Stimulated activated CD8-positive, alpha-beta memory T cell treated with anti-CD3 and anti-CD28 coated beads, Interleukin-2, amount 100 ng/mL, for 1 hour (primary cell): ENCODE measurements at places on chromosomes 6 and 20.

- no peak for DNase-seq
Measured at GRCh38 chr6:75283907-75284631, 523 bp downstream of the TMEM30A start.

- DNase-seq: no peak
Measured at GRCh38 chr6:24274441-24275083, 83.3 kb downstream of the DCDC2 start.

DNA sequence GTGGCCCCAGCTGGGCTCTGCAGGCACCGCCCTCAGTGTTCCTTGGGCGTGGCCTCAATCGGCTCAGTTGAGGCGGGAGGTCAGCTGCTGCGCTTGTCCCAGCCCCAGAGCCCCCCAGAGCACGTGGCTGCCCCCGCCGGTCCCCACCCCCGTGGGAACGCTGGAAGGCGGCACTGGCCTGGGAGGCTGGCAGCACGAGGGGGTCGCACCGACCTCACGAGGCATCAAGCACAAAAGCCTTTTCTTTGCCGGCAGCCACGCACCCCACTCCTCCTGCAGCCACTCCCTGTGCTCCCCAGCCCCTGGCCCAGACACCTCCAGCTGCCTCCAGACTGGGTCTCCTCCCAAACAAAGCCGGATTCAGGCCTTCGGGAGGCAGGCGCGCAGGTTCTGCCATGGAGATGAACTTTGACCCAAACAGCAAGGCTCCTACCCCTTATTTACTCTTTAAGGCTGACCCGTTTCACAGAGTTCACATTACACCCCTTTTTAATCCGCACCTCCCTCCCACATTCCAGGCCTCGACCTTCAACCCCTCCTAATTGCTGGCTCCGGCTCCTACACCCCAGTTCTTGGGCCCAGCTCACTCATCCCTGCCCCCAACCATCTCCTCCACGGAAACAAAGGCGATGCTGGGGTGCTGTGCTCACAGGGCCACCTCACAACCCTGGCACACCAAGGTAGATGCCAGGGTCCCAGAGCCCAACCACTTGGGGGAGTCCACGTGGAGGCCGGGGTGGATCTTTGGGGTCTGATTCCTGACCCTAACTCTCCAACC is 111.7 kb downstream of the NOL4L start:
- no peak for DNase-seq

DNA sequence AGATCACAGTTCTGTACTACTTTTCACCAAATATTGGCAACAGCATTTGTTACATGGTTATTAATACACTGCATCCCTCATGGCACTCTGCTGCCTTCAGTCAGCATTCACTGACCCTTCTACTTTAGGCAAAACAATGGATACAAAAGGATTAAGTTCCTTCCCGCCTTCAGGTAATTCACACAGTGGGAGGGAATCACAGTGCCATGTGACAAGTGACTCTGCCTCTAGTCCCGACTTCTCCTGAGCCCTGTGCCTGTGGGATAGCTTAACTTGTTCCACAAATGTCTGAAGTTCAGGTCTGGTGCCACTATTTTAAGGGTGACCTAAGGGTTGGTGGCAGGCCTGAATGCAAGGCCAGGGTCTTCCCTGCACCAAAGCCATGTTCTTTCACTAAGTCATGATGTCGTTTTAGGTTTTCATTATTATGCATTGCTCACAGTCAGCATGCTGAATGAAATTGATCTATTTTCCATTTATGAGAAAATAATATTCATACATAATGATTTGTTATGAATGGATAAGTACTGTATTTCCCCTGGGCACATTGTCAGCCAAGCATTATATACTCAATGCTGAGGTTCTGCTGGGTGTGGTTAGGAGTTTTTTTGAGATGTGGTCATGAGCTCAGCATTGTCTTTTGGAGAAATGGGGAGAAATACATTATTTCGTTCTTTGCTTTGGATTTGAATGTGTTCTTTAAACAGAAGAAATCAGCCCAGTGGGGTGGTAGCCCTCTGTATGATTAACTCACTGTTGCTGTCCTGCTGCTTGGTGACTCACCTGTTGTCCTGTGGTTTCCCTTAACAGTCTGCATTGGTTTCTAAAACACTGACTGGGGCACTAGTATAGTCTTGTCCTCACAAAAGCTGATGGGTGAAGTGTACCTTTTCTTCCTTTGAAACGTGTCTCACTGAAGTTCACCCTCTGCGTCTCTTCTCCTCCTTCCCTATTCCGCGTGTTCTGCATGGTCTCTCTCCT is 66.4 kb downstream of the AFDN start:
- DNase-seq: no peak

DNA sequence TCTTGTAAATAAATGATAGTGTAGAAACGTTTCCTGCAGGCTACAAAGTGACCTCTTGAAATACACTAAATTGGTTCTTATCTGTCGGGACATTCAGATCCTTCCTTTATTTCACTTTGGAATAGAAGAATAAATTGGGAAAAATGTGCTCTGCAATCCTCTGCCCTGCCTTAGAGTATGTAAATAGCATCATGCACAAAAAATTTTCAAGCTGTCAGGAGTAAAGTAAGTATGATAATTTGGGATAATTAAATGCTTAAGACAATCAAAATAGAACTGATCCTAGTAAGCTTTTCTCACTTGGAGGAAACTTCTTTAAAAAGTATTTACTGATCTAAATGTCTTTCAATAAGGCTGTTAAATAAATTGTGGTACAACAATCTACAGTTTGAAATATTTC is 3.1 kb upstream of the TPBG start:
- DNase-seq: no peak

GRCh38 chr6:116476002-116476678 is 15.0 kb downstream of the CALHM6 start:
- DNase-seq: no peak

DNA sequence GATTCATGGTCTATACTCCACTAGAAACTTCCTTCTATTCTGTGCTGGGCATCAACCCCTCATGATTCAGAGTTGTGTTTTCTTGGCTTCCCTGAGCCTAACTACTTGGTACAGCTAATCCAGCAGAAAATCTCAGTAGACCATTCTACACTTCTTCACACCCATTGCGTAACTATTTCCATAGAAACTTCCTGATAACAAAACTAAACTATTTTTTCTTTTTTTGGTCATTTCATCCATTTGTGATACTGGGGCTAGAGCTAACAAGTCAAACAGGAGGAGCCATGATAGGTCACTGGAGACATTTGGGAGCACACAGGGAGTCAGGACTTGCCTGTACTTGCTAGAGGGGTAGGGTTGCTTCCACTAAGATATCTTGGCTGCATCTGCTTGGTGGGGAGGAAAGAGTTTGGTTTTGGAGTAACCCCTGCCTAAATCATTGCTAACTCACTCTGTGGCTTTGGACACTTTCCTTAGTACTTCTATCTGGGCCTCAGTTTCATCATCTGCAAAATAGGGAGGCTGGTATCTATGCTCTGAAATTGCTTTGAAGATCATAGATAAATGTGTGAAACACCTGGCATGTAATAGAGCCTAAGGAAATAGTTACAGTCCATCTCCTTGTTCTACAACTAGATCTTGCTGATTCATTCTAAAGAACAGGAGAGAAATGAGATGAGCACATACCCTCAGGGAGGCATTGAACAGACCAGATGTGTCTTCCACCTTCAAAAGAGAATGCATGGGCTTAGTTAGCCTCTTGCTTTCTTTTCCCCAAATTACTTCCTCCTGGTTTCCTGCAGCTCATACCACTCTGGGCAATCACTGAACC is 127.9 kb upstream of the ADGRF1 start:
- DNase-seq: no peak

- peak; percentile 68 for DNase-seq
Measured at GRCh38 chr6:41560431-41561192, 14.4 kb downstream of the FOXP4 start.

DNA sequence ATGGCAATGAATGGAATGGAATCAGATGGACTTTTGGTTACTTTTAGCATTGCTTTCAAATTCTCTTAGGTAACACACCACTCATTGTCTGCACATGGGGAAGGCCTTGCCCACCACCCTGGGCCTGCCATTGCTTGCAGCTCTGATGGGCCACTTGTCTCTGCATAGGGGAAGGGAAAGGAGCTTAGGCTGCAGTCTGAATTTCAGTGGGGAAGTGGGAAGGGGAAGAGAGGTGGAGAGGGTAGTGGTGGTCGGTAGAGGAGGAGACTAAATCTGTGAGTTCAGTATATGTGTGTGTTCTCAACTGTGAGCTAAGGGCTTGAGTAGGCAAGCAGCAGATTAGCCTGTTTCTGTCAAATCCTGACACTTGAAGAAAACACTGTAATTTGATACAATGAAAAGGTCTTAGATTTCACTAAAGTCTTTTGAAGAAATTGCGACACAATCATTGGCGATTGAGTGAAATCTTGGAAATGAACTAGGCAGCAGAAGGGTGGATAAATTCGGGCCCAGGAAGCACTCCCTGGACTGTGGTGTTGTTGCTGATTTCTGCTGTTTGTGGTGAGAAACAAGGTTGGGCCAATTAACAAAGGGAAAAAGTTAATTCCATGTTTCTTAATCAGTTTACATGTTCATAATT is 80.6 kb downstream of the OTOR start:
- DNase-seq: no peak

DNA sequence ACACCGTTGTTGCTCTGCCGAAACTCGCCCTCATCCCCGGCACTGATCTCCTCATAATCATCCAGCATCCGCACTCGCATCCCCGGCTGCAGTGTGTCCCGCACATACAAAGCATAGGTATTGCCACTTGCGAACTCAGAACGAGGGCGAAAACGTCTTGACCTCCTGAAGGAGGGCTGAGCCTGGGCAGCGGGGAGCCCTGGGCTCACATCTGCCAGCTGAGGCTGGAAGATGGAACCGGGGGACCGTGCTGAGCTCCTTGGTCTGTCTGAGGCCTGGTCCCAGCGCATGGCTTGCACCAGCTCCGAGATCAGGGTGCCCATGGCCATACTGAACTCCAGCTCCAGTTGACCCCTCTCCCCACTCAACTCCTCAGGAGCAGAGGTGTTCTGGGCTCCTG is 2.7 kb downstream of the CUL7 start:
- DNase-seq: no peak

- no peak for DNase-seq
Measured at GRCh38 chr20:44079291-44079690, 107.7 kb downstream of the JPH2 start.

DNA sequence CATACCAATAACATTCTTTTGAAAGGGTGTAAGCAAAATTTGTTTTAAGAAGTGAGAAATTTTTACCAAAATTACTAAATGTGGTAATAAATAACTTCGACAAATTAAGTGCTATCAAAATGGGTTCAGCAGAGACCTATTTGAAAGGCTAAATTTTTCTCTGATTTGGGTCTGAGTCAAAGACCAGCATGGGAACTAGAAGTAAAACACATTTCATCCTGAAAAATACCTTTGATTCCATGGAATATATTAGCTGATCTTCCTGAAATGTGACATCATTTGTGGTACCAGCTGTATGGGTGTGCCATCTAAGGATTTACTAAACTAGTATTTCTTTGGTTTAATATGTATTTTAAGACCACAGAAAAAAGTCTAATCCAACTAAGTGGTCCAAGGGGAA is 63.6 kb downstream of the BLOC1S5 start:
- no peak for DNase-seq

GRCh38 chr6:82597201-82597600 is 233.6 kb downstream of the TPBG start:
- no peak for DNase-seq

GRCh38 chr6:141540207-141540606 is 592.5 kb upstream of the GJE1 start:
- DNase-seq: no peak

DNA sequence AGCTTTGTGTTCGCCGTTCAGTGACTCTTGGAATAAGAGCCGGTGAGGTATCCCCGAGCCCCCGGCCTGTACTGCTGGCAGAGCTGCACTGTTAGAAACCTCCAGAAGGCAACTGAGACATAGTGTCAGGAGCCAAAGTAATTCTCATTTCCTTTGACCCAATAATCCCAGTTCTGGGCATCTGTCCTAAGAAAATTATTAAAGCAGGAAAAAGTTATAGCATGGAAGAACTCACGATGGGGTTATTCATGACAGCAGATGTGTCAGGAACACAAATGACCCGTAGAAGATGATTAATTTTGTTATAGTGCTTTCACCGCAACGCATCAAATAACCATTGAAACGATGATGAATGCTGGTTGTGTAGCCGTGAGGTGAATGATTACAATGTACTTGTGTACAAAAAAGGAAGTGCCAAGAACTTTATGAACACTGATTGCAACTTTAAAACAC is 20.3 kb downstream of the CYP21A2 start:
- DNase-seq: no peak

GRCh38 chr20:5482791-5483190 is 166.0 kb upstream of the PROKR2 start:
- DNase-seq: no peak

DNA sequence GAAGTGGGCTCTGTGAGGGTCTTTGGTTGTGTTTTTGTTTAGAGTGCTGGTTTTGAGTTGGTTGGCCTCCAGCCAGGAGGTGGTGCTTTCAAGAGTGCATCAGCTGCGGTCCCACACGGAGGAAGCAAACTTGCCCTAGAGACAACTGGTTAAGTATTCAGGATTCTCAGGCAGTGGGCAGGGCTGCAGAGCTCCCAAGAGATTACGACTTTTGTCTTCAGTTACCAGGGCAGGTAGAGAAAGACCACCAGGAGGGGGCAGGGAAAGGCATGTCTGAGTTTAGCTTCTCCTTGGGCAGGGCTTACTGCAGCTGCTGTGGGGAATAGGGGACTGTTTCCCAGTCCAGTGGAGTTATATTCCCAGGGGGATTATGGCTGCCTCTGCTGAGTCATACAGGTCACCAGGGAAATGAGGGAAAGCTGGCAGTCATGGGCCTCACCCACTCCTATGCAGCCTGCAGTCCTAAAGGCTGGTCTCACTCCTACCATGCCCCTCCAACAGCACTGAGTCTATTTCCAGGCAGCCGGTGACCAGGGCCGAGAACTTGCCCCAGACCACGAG is 64.3 kb downstream of the TTI1 start:
- DNase-seq: no peak

- no peak for DNase-seq
Measured at GRCh38 chr6:161639772-161640171, 365.9 kb upstream of the AGPAT4 start.

DNA sequence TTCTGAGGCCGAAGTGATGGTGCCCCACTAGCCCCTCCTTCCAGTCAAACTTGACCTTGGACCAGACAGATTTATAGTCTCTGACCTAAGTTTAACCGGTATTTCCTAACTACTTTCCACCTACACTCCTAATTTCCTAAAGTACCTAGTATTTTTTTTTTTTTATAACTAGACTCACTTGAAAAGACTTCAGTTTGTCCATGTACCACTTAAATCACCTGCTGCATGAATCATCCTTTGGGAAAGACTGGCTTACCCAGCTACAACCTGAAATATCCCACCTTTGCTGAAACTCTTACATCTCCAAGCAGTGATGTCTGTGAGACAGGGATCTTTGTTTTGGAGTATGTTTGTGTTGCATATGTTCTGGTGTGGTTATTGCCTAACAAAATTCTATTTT is 71.1 kb downstream of the ZDHHC14 start:
- DNase-seq: no peak

DNA sequence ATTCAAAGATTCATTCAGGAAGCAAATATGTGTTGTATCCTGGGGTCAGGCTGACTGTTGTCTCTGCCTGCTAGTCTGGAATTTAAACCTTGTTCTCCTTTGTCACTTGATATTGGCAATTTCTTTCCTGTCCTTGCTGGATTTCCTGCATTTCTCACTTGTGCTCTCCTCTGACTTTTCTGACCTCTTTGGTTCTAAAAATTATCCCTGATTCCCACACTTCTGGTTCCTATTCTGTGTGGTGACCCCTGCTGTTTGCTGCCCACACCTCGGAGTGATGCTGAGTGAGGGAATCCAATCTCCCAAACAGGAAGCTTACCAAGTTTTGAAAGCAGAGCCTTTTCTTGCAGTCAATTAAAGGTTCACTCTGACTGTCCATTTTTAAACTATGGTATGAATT is 345.3 kb downstream of the CDKAL1 start:
- DNase-seq: no peak
